ENCODE measurements at places on chromosomes 4 and X.

- no peak for DNase-seq
Measured at GRCh38 chr4:58732973-58733372, 1622.8 kb upstream of the IGFBP7 start.

- no peak for DNase-seq
Measured at GRCh38 chr4:122783301-122784215, 43.1 kb upstream of the FGF2 start.

DNA sequence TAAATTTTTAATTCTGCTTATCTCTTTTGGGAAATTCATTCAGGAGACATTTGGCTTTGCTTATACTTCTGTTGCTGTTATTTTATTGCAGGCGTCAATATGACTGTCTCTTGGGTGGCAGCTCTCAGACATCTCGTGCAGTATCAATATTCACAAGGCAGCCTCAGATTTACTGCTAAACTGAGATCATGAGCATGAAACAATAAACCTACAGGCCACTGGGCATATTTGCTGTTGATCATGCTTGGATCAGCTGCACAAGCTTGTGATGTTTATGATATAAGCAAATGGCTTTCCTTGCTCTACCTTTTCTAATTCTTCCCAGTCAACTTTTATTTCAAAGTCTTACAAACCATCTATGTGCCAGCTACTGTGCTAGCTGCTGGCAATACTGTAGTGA, 39.2 kb downstream of the TSPAN5 start:
- DNase-seq = no peak

- no peak for DNase-seq
Measured at GRCh38 chr4:52606040-52606439, 53.1 kb downstream of the USP46 start.

Measured in CD4-positive, alpha-beta T cell treated with Interleukin-15 for 1 hour (primary cell).